NCI-H748 treated with DMSO at 0.1 percent for 48 hours (cell line): ENCODE measurements at places on chromosomes 11 and 22.
A peak's percentile ranks its signal among the peaks of the same experiment; 100 is the strongest.

- no peak for DNase-seq
These were observed 30.7 kb downstream of the SPATA19 start for GRCh38 chr11:133814588-133815100.

- no peak for DNase-seq
These were observed 109.8 kb upstream of the FGF3 start for GRCh38 chr11:69928975-69929374.

DNA sequence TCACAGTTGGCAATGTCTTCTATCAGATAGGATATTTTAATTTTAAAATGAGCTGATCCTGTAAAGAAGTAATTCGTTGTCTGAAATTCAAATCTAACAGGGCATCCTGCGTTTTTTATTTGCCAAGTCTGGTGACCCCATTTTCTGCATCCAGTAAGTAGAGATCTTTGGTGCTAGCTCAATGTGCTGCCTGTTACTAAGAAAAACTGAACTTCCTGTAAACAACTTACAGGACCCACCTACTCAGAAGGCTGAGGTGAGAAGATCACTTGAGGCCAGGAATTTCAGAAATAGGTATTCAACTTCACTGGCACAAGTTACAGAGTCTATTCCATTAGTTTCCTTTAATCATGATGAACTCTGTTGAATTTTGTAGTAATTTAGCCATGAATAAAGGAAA is 4.0 kb downstream of the ARL14EP start:
- no peak for DNase-seq

GRCh38 chr11:47351156-47352126 is 1.1 kb downstream of the MYBPC3 start:
- no peak for DNase-seq

- DNase-seq: no peak
These were observed 45.5 kb downstream of the FAR1 start for GRCh38 chr11:13713982-13714381.

DNA sequence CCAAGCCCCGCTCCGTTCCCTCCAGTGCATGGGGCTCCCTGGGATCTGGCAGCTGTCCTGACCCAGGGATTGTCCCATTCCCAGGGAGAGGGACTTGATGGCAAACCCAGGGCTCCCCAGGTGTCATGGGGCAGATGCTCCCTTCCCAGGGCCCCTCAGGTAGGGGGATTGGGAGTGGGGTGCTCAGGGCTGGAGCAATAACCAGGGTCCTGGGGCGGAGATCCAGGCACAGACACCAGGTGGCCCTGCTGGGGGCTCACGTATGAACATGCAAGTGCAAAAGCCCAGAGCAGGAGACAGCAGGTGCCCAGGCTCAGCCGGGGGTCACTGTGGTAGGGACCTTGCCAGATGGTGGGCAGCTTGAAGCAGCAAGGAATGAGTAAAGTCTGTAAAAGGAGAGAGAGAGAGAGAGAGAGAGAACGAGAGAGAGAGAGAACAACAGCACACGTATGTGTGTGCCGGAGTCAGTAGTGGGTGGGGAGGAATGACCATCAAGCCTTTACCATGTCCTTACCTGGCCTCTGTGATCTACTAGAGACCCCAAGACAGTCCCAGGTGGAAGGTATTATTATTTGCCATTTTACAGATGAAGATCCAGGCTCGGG is 19.3 kb upstream of the MPPED1 start:
- DNase-seq: no peak

- DNase-seq: no peak
These were observed 102.6 kb downstream of the CSNK2A3 start for GRCh38 chr11:11250470-11250869.

DNA sequence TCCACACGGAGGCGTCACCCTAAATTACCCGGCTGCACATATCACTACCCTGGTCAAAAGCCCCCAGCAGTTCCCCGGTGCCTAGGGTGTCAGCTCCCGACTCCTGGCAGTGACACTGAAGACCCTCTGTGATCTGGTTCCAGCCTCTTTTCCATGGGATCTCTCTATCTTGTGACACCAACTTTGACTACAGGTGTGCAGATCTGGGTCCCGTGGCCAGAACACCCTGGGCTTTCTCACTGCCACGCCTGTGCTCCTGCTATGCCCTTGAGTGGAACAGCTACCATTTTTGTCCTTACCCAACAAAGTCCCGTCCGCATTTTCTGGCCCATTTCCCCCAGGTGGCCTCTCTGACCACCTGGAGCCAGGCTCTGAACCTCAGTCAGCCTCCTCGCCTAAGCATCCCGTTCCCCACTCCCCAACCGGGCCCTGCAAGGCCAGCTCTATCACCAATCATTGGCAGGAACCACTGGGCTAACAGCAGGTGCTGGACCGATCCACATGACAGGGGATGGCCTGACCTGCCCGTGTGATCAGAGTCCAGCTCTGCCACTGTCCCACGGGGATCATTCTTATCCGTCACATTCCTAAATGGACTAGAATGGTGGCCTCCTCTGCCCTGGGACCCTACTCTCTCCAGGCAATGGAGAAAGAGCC is 20.7 kb upstream of the CBX7 start:
- DNase-seq: no peak

DNA sequence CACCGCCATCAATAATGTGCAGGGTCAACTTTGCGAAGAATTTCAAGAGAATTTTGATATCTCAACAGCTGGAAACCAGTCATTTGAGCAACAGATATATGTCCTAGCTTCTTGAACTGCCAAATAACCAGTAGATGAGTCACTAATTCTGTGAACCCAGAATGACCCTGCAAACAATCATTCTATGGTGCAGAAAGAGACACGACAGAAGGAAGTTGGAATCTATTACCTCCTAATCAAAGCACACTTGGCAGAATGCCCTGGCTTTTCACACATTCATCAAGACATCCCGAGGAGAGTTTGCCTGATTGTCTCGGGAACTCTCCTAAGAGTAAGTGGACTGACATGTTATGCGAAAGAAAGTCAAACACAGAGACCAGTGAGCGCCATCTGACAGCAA is 621.1 kb downstream of the OPCML start:
- DNase-seq: peak; percentile 28

- DNase-seq: no peak
These were observed 161.3 kb downstream of the DDX10 start for GRCh38 chr11:108826136-108826535.

- no peak for DNase-seq
These were observed 105.1 kb downstream of the FANCF start for GRCh38 chr11:22520521-22520920.

- DNase-seq: no peak
These were observed 51.9 kb upstream of the ALX4 start for GRCh38 chr11:44361813-44362212.

- DNase-seq: no peak
These were observed 3.7 kb upstream of the HSPA8 start for GRCh38 chr11:123065621-123066020.

- no peak for DNase-seq
These were observed 24.7 kb downstream of the GTPBP1 start for GRCh38 chr22:38730411-38730871.

- DNase-seq: peak; percentile 61
These were observed 109.4 kb downstream of the GRIA4 start for GRCh38 chr11:105719073-105719822.

GRCh38 chr22:20551805-20552442 is 44.5 kb downstream of the MED15 start:
- no peak for DNase-seq

GRCh38 chr22:42443240-42444076 is 11.3 kb upstream of the NFAM1 start:
- no peak for DNase-seq
